Right atrium auricular region (tissue), 2 donors: ENCODE measurements at places on chromosomes 5 and 9. TPM values are rescaled to one million over a fixed set of nuclear protein-coding genes. Genes with fewer than 3 reads are reported as not detected.

ANXA2R gene
- not detected for total RNA-seq

DMRT3 gene
- not detected for total RNA-seq

HAPLN1 gene
- total RNA-seq = 0.12 TPM

TRIM36 gene
- 2.0 TPM for total RNA-seq

KCNMB1 gene
- 0.83 TPM for total RNA-seq

AQP3 gene
- 14.3 TPM for total RNA-seq

BNC2 gene
- 68.3 TPM for total RNA-seq

TAF11L5 gene
- total RNA-seq = not detected

PRRX2 gene
- 6.9 TPM for total RNA-seq

- no peak for DNase-seq
Observed at GRCh38 chr5:98569288-98569687, 204.2 kb upstream of the RGMB start.

DNA sequence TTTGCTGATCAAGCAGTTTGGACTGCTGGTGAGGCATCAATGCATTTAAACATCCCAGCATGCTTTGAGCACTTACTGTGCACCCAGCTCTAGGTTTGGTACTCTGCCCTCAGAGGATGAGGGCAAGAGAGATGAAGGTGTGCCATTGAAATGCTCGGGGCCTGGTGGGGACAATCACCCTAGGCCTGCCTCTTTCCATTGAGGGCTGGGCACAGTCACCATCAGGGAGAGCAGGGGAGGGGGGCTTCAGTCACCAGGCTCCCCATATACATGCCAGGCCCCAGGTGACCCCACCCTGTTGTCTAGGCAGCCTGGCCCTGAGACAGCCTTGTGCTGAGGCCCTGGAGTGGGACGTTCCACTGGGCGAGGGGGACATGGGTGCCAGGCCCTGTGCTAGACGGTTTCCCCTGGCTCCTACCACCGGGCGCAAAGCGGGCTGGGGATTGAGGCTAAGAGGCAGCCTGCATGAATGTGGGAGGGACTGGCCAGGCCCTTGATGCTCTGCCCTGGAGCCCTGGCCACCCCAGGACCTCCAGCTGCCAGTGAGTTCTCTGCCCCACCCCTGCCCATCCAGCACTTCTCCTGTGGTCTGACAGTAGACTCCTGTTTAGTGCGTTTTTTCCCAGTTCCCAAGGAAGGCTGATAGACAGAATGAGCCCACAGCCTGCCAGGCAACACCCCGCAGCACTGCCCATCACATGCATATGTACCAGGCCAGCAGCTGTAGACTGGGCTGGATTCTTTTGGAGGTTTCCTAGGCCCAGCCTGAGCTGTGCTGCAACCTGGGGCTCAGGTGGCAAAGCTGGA, 18.9 kb downstream of the TCF7 start:
- DNase-seq = no peak

GRCh38 chr5:35644543-35644942, 26.9 kb downstream of the SPEF2 start:
- DNase-seq = no peak

DNA sequence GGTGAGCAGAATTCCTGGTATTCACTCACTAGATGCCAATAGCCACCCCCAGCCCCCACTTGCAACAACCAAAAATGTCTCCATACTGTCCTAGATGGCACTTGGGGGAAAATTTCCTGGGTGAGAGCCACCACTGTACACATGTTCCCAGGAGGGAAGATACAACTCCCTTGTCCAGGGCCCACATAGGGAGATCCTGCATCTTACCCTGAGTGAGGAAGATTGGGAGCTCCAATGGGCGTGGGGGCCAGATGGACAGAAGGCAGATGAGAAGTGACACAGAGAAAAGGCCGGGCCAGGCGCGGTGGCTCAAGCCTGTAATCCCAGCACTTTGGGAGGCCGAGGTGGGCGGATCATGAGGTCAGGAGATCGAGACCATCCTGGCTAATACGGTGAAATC, 12.3 kb upstream of the IPPK start:
- DNase-seq = no peak

GRCh38 chr5:87008751-87009560, 258.7 kb upstream of the RASA1 start:
- no peak for DNase-seq

DNA sequence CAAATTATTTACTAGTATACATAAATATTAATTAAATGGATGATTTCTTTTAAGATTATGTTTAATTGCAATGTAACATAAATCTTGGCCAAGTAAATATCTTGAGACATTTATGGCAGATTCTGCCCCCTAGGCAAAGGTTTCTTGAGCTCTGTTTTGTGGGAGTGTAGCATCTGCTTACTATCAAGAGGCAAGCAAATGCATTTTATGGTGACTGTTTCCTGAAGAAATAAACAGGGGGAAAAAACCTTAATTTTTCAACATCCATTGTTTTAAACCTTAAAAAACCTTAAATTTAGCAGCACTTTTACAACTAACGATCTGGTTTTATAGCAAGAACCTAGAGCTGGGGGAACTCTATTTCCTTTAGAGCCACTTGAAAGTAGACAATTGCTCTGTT, 25.7 kb upstream of the FREM1 start:
- no peak for DNase-seq

GRCh38 chr9:19232823-19233194, 2.3 kb downstream of the DENND4C start:
- no peak for DNase-seq

- DNase-seq = no peak
Observed at GRCh38 chr5:81393430-81393782, 528 bp downstream of the ACOT12 start.

- DNase-seq = no peak
Observed at GRCh38 chr5:155088811-155089210, 75.3 kb downstream of the KIF4B start.

GRCh38 chr5:109703829-109704228, 14.1 kb downstream of the MAN2A1 start:
- no peak for DNase-seq

GRCh38 chr5:137234973-137235943, 263.9 kb downstream of the SPOCK1 start:
- DNase-seq = no peak
